ENCODE measurements at places on chromosomes 2 and 18.

DNA sequence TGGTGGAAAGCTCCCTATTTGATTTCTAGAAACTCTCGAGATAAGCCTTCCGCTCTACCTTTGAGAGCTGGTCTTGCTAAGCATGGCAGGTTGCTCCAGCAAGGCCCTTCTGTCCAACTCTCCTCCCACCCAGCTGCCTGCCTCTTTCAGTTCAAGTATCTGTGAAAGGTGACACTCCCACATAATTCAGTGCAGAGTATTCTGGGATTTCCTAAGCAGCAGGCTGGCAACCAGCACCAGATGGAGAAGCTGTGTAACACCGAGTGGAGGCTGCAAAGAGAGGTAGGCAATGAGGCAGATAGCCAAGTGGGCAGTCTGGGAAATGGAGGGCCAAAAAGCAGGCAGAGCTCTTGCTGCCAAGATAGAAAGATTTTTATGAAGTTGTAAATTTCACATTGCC lies 88.4 kb upstream of the CAVIN2 start:
- no peak for DNase-seq

- DNase-seq = no peak
Observed at GRCh38 chr2:183001948-183002347, 36.3 kb downstream of the NCKAP1 start.

GRCh38 chr2:229486673-229487072 lies 215.6 kb upstream of the PID1 start:
- DNase-seq = no peak

DNA sequence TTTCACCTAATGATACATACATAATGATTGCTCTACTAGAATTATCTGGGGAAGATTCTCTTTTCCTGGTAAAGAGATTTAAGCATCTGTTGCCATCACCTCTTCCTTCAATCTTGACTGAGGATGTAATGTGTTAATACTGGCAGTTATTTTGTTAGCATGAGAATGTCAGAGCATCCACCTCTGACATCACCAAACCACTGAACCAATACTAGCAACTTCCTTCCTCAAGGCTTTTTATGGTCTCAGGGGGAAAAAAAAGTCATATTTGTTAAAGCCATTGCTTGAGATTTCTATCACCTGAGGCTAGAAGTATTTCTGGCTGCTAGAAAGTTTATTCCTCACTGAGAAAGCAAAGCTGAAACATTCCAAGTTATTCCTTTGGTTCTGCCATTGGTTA lies 48.5 kb downstream of the DSEL start:
- no peak for DNase-seq

GRCh38 chr2:159432610-159433009 lies 146.1 kb upstream of the WDSUB1 start:
- no peak for DNase-seq

- DNase-seq = no peak
Observed at GRCh38 chr18:23106575-23106974, 28.7 kb upstream of the CABLES1 start.

- no peak for DNase-seq
Observed at GRCh38 chr2:38171208-38171855, 95.4 kb upstream of the CYP1B1 start.

DNA sequence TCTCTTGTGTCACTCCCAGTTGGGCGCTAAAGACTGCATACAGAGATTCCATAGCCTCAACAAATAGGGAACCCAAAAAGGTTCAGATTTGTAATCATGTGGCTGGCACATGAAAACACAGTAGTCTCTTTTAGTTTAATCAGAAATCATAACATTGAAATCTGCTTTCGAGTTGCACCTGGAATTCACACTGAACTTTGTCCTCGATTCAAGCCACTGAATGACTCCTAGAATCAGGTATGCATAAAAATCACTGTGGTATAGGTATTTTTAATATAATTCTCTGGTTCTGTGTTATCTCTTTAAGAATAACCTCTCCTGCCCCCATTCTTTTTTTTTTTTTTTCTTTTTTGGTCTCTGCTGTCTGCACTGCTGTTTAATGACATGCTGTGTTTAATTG lies 150.2 kb downstream of the KCNH7 start:
- no peak for DNase-seq

GRCh38 chr2:98487806-98488189 lies 43.1 kb downstream of the INPP4A start:
- no peak for DNase-seq

- DNase-seq = no peak
Observed at GRCh38 chr2:2524348-2524941, 193.4 kb upstream of the MYT1L start.

DNA sequence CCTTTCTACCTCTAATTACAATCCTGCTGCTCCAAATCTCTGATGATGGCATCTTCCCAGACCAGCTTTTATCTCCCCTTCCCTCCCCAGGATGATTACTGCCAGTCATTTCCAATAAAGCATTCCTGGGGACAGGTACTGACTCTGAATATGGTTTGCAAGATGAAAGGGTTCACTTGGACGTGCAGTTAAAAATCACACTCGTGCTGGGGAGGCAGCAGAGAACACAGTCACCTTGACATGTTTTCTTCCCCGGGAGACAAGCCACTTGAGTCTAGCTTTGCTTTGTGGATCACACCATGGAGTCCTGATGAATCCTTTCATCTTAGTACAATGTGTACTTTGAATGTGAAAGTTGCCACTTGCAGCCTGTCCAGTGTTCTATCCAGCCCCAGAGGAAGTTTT lies 175.0 kb downstream of the ALPK2 start:
- DNase-seq = no peak

- DNase-seq = no peak
Observed at GRCh38 chr2:177245010-177245422, 19.5 kb downstream of the NFE2L2 start.

DNA sequence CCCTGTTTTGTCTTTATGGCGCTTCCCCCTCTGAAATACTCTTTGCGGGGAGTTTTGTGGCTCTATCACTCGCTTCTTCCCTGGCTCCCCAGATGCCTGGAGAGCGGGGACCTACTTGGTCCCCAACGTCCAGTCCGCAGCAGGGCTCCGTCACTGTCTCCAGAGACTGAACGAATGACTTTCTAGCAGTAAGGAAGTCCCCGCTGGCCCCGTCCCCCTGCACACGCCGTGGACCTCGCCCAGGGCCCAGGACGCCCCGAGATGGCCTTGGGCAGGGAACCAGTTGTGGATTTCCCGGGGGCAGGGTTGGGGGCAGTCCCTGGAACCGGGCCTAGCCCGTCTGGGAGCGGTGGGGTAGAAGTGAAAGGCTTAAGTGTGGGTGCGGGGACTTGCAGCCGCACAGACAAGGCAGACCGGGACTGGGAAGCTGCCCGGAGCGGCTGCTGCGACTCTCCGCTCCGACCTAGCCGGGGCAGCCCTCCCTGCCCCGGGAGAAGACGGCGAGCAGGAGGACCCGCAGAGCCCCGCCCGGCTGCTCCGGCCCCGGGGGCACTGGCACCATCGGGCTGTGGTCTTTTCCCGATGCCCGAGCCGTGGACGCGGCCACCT lies 821 bp upstream of the EPHA4 start:
- no peak for DNase-seq

GRCh38 chr18:8088626-8089025 lies 520.6 kb upstream of the RAB12 start:
- DNase-seq = no peak

DNA sequence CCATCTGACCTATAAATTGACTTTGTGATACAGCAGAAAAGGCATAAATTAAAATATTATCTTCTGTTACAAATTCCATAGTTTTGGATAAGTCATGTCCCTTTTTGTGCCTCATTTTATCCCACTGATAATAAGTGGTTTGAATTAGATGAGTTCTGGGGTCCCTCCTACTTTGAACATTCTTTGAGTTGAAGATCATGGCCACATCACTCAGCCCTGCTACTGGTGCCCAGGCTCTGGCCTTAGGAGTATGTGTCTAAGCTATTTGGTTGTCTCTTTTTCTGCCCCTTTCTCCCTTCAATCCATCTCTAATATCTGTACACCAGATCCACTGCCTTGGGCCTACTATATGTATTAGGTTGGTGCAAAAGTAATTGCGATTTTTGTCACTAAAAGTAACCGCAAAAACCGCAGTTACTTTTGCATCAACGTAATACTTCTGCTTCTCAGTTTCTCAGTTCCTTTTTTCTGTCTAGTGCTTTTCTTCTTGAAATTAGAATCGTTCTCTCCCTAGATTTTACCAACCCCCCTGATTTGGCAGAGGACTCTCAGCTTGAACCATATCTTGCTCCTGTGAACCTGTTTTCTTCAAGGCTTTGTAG lies 362.5 kb upstream of the TNP1 start:
- no peak for DNase-seq

GRCh38 chr2:19746137-19746600 lies 155.6 kb downstream of the TTC32 start:
- DNase-seq = no peak

- no peak for DNase-seq
Observed at GRCh38 chr2:203720915-203721672, 14.7 kb downstream of the CD28 start.

DNA sequence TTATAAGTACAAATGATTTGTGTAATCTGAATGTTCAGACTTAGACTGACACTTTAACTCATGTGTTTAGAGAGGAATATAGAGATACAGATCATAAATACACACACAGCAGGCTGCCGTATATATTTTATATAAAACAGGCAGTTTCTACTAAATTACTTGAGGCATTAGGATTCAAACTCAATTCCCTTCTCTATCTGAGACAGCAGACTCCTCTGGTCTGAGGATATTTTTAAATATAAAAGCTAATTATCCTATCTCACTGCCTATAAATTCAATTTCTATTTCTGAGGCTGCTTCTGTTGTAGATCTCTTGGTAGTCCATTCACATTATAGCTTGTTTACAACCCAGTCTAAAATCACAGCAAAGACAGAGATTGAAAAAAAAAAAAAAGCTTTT lies 46.9 kb downstream of the BCL2 start:
- no peak for DNase-seq

DNA sequence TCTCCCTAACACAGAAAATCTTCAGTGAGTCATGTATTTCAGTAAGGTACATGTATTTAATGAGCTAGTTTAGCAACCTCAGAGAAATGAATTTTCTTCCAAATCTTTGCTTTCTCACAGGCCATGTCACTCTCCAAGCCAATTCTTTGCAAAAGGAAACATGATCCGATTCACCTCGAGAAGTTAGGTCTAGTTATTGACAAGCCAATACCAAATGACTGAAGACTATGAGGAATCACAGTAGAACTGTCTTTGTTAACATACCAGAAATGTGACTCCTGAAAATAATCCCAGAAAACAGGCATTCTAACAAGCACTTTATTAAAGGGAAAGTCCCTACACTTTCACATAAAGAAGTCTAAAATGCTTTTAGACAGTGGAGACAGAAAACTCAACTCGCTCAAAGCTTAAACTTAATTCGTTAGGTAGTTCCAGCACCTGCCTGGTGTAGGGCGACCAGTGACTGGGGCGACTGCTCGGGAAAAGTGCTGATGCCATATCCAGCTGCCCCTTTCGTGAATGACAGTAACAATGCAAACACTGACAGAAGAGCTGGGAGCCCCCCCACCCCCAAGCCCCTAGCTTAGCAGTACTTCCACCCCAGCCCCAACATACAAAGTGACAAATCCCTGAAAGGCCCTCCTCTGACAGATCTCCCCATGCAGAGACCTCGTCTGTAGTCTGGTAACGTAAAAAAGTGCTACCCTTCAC lies 1.8 kb downstream of the MEMO1 start:
- no peak for DNase-seq

GRCh38 chr2:27041752-27042151 lies 9.0 kb downstream of the TMEM214 start:
- DNase-seq = no peak

DNA sequence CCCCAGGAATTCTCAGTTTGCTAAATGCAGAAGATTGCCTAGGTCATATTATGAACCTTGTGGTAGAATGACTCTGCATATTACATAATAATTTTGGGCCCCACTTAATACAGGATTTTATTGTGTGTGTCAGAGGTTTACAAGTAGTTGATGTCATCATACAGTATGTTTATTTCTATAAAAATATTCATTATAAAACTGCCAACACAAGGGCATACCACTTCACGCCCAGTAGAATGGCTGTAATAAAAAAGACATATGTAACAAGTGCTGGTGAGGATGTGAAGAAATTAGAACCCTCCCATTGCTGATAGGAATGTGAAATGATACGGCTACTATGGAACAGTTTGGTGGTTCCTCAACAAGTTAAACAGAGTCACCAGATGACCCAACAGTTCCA lies 61.4 kb upstream of the TWSG1 start:
- no peak for DNase-seq

All from stimulated activated CD8-positive, alpha-beta memory T cell treated with anti-CD3 and anti-CD28 coated beads, Interleukin-15, amount 100 ng/mL, for 24 hours (primary cell).